ENCODE measurements at places on chromosomes 16 and 17.

DNA sequence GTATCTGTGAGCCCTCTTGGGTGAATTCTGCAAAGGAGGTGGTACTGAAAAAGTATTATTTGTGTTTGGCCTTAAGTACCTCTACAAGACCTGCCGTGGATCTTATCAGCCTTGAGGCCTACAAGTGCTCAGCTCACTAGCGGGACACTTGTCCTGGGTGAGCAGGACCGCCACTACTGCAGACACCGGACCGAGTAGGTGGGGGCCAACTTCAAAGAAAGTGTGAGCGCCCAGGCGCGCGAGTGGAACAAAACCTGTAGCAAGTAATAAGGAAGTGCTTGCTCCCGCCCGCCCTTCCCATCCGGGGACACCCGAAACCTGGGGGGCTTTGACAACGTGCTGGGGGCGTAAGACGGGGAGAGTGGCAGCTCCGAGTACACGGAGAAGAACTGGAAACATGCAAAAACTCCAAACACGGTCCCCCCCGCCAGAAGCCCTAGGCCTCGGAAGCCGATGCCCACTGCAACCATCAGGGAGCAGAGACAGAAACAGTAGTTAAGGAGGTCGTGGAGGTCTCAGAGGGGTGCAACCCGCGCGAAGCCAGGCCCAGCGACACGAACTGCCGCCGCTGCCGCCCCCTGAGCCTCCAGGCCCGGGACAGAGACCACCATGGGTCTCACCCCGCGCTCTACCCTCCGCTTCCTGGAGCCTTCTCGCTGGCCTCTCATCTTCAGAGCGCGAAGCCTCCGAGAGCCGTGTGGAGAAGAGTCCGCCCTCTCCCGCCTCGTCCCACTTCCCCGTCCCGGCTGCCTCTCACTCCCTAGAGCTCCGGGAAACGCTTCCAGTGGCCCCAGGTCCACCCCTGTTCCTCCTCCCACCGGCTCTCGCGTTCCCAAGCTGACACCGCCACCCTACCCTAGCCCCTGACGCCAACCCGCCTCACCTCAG is 537 bp downstream of the CNOT1 start:
- DNase-seq: peak; percentile 7

GRCh38 chr17:77836557-77837041 is 121.9 kb upstream of the TNRC6C start:
- peak; percentile 40 for DNase-seq

GRCh38 chr17:79544142-79544914 is 66.5 kb downstream of the RBFOX3 start:
- DNase-seq: no peak

GRCh38 chr17:7650509-7651096 is at the start of gene ATP1B2:
Gene ATP1B2, plus strand, starts transcription at chr17:7650926. Its CDS starts 593 bp downstream, at chr17:7651519.
- no peak for DNase-seq

DNA sequence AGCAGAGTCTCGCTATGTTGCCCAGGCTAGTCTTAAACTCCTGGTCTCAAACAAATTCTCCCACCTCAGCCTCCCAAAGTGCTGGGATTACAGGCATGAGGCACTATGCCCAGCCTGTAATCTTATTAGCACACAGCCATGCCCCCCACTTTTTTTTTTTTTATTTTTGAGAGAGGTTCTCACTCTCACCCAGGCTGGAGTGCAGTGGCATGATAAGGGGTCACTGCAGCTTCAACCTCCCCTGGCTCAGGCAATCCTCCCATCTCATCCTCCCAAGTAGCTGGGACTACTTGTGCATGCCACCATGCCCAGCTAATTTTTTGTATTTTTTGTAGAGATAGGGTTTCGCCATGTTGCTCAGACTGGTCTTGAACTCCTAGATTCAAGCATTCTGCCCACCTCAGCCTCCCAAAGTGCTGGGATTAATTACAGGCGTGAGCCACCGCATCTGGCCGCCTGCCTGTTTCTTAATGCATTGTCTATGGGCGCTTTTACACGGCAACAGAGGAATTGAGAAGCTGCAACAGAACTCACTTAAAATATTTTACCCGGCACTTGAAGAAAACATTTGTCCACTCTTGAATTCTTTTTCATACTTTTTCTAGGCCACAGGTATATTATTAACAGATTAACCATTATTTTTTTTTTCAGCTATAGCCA is 8.8 kb upstream of the CEP20 start:
- peak; percentile 62 for DNase-seq

GRCh38 chr17:45022655-45023339 is 28.6 kb downstream of the DCAKD start:
- DNase-seq: no peak

GRCh38 chr17:75821552-75821951 is 22.7 kb downstream of the UNC13D start:
- DNase-seq: no peak

- peak; percentile 39 for DNase-seq
Measured at GRCh38 chr17:81991684-81992305, 14.4 kb downstream of the ASPSCR1 start.

DNA sequence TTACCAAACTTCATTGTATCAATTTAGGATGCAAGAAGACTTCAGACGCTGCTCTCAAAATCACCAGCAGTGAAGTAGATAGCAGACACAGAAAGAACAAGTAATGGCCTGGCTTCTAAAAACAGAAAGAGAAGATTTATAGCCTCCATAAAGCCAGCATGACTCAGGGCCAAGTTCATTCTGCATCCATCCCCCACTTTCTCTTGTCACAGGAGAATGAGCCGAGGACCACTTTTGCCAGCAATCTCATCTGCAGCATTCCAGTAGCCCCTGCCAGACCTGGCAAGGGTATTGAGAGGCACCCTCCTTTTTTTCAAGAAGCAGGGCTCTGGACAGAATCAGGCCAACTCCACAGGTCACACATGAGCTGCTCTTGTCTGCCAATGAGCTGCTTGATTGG is 355.4 kb upstream of the SOX9 start:
- DNase-seq: peak; percentile 59

DNA sequence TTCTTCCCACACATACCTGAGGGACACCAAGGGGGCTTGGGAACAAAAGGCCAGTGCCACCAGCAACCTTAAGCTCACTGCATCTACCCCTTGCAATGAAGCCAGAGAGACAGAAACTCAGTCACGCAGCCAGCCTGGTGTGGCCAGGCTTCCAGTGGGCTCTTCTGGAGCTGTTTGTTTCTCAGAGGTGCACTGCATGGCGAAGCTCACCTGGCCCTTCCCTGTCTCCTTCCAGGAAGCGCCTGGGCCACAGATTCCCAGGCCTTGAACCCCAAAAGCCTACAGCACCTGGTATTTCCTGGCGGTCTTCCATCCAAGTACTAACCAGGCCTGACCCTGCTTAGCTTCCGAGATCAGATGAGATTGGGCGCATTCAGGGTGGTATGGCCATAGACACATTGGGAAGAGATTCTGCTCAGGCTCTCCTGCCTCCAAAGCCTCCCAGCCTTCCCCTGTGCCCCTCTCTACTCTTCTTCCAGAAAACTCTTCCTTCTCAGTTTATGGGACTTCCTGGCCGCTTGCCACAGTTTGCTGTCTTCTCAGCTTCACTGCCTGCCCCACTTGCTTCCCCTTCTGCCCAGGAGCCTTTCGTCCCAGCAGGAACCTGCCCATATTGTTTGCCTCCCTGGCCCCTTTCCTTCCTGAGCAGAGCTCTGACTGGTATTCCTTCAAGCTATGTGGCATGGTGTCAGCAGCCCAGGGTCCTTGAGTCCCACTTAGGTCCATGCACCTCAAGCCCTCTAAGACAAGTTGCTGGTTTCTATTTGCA is 1.6 kb downstream of the CISD3 start:
- DNase-seq: no peak

- DNase-seq: no peak
Measured at GRCh38 chr17:27237890-27238289, 56.0 kb upstream of the WSB1 start.

- no peak for DNase-seq
Measured at GRCh38 chr16:47966325-47966724, 189.5 kb downstream of the ABCC12 start.

- DNase-seq: peak; percentile 30
Measured at GRCh38 chr17:33055746-33056145, 64.1 kb downstream of the SPACA3 start.

GRCh38 chr17:63768433-63768832 is 5.0 kb downstream of the CCDC47 start:
- DNase-seq: no peak

DNA sequence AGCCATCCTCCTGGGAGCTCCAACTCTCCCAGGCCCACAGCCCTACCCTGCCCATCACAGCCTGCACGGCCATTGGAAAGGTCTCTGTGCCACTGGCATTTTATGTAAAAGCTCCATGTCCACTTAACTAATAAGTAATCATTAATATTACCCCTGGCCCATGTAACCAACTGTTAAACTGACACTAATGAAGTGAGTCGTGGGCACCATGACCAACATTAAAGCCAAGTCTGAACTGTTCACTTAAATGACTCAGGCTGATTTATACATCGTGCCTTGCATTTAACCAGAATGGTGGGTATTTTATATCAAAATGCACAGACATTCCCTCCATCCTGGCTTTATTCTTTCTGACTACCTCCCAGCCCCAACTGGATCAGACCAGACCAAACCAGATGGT is 229.3 kb downstream of the SOX9 start:
- DNase-seq: no peak

DNA sequence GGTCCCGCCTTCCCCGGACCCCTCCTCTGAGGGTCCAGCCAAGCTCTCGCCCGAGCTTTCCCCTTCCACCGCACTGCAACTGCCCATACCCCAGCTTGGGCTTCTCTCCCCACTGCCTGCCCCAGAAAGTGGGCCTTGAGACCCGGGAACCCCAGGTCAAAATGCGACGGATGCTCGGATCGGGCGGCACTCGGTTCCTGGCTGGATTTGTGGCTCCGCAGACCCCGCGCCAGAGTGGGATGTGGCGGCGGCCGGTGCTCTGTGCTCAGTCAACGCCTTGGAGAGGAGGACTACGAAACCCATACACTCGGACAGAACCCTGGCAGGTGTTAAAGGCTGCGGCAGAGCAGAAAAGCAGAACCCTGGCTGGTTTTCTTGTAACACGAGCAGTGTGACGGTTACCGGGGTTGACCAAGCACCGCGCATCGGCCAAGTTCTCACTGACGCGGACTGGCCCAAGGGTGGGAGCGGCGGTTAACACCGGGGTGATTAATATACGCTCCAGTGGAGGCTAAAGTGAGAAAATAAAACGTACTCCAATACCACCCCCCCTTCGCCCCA is 885 bp upstream of the SLFN13 start:
- no peak for DNase-seq

DNA sequence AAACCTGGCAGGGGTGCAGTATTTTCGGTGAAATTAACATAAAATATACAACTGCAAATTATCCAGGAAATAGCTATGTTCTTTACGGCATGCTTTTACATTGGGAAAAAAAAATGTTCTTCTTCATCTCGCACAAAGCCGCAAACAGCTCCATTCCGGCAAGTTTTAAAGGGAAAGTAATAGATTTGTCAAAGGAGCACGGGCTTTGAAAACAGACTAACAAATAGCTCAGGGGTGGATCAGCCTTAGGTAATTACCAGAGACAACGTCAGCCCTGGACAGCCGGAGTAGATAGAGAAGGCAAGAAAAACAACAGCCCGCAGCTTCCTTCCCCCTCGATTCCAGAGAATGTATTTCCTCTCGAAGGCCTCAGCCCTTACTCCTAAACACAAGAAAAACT is 222.5 kb downstream of the C16orf78 start:
- DNase-seq: peak; percentile 39

GRCh38 chr17:40470932-40471828 is 27.9 kb downstream of the IGFBP4 start:
- peak; percentile 87 for DNase-seq

GRCh38 chr17:79023886-79024771 is at the start of gene C1QTNF1:
Gene C1QTNF1, plus strand, starts transcription at chr17:79024169. Its CDS starts 19,800 bp downstream, at chr17:79043969.
- peak; percentile 41 for DNase-seq

DNA sequence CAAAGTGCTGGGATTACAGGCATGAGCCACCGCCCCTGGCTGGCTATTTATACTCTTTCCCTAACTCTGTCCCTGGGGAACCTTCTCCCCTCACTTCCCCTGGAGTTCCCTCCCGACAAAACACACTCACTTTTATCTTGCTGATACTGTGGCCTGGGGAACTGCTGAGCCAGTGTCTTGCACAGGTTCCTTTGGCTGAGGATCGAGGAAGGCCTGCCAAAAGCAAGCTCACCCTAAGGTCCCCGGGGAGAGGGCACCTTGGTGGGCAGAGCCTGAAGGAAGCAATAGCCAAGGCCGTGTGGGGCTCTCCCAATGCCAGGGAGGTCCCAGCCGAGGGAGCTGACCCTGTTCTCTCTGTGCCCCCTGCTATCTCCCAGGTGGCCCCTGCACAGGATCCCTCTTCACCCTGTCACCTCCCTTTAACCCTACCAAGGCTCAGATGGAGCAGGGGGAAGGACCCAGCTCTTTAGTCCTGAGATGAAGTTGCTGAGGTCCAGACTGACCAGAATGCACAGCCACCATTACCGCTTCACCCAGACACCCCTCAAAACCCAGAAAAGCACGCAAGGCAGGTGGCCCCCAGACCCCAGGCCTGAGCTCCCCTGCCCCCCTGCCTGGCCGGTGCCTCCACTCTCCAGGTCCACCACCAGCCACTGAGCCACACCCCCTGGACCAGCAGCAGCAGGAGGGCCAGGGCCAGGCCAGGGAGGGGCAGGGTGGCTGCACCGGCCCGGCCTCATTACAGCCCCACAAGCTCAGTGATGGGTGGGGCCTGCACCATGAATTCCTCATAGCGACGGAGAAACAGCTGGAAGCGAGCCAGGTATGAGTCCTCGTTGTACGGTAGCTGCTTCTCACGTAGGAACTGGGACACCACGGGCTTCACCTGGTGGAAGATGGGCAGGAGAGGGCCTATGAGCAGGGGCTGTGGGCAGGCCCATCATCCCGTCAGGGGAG is 5.1 kb upstream of the FDXR start:
- DNase-seq: no peak

- DNase-seq: peak; percentile 1
Measured at GRCh38 chr16:61936522-61936921, 99.7 kb downstream of the CDH8 start.

- DNase-seq: peak; percentile 98
Measured at GRCh38 chr16:77834635-77835540, 46.5 kb downstream of the VAT1L start.

DNA sequence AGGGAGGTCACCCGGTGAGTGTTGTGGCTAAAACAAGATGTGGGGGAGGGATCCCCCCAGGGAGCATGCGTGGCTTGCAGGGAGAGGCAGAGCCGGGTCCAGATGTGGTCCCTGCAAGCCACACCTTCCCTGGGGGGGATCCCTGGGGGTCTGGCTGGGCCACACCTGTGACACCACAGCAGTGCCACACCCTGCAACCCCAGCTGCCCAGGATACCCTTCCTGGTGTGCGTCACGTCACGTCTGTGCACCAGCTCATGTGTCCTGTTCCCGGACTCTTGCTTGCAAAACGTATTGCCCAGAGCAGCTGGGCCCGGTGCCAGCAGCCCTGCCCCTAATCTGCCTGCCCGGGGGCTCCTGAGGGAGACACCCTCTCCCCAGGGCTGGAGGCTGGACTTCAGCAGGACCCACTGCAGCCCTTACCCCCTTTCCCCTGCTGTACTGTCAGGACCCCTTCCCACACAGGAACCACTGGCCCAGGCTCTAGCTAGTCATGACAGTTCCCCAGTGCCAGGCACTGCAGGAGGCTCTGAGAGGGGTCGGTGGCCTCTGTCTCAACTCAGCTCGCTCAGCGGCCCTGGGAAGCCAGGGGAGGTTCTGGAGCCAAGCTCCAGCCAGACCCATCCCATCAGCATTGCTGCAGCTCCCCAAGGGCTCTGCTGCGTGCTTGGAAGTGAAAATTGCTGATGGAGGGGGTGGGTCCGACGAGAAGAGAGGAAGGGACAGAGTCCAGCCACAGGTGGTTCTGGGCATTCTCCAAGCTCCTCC is 25.8 kb upstream of the ACSF3 start:
- DNase-seq: no peak

Measured in fibroblast of upper back skin (primary cell).